ENCODE measurements at places on chromosomes 7 and 10. TPM values are rescaled to one million over a fixed set of nuclear protein-coding genes. Genes with fewer than 3 reads are reported as not detected.
A peak's percentile ranks its signal among the peaks of the same experiment; 100 is the strongest.

FRA10AC1 gene
- 30.0 TPM for polyA plus RNA-seq

GPR22 gene
- polyA plus RNA-seq = 0.22 TPM

C10orf67 gene
- polyA plus RNA-seq = 2.3 TPM

DEPP1 gene
- 10.6 TPM for polyA plus RNA-seq

FAM25C gene
- not detected for polyA plus RNA-seq

NPY gene
- 0.35 TPM for polyA plus RNA-seq

R3HCC1L gene
- 20.6 TPM for polyA plus RNA-seq

CLRN3 gene
- polyA plus RNA-seq = 17.3 TPM

DNA sequence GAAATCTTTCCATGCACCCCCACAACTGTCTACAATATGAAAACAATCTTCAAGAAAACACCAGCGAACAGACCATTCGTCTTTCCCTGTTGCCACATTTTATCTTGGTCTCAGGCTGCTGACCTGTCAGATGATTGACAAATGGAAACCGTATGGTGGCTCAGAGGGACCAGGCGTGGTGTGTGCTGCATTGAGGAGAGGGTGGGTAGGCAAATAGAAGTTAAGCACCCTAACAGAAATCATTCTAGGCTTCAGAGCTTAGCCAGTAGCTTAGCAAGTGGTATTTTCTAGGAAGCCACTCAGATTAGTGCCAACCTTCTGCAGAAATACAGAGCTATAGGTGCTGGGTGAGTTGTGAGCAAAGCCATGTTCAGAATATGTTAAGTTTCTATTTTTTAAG lies 114.9 kb downstream of the DPP6 start:
- no peak for DNase-seq

DNA sequence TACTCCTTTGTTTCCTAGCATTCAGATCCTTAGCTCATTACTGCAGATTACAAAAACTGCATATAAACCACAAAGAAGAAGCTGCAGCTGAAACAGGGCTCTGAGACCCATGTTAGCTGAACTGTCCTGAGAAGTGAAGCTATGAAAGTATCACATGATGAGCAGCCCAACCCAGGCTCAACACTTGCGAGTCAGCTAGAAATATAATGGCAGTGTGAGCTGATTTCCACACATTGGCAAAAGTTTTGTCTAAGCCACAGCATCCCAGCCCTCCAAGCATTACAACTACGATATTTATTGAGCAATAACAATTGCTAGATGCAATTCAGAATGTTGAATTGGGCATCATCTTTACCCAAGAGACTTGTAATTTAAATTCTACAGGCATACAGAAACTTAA lies 34.5 kb upstream of the SKAP2 start:
- DNase-seq = no peak

DNA sequence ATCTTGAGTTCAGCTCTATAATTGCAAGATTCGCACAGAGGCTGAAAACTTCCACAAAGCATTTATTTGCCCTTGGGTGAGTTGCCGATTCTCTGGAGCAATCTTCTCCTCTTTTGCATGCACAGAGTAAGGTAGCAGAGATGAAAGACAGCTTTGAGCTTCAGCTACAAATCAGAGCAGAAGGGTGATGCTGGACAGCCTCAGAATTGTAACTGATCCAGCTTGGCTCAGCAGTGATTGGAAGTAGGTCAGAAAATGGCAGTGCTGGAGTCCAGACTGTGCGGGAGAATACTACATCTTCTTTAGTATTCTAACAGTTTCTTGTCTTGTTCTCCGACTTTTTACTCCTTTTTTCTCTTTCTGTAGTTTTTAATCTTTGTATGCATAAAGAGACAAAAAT lies 55.4 kb upstream of the CDC14C start:
- no peak for DNase-seq

DNA sequence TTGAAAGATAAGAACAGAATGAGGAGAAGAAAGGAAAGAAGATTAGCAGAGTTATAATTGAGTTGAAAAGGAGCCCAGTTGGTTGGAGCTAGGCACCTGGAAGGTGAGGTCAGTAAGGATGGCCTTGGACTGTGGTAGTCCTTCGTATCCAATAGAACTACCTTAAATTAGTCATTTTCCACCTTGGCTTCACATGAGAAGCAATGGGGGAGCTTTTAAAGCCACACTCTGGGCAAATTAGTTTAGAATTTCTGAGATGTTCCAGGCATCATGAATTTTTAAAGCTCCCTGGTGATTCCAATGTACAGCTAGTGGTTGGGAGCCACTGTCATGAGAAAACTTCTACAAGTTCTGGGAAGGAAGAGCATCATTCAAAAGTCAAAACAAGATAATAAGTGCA lies 27.3 kb upstream of the CYP3A5 start:
- DNase-seq = no peak

- DNase-seq = no peak
Observed at GRCh38 chr7:91527460-91527859, 263.2 kb downstream of the FZD1 start.

- no peak for DNase-seq
Observed at GRCh38 chr10:11227103-11227502, 209.4 kb downstream of the CELF2 start.

GRCh38 chr10:30309403-30309802 lies 39.7 kb downstream of the MTPAP start:
- DNase-seq = no peak

GRCh38 chr7:131103997-131104396 lies 223.7 kb upstream of the MKLN1 start:
- DNase-seq = no peak

DNA sequence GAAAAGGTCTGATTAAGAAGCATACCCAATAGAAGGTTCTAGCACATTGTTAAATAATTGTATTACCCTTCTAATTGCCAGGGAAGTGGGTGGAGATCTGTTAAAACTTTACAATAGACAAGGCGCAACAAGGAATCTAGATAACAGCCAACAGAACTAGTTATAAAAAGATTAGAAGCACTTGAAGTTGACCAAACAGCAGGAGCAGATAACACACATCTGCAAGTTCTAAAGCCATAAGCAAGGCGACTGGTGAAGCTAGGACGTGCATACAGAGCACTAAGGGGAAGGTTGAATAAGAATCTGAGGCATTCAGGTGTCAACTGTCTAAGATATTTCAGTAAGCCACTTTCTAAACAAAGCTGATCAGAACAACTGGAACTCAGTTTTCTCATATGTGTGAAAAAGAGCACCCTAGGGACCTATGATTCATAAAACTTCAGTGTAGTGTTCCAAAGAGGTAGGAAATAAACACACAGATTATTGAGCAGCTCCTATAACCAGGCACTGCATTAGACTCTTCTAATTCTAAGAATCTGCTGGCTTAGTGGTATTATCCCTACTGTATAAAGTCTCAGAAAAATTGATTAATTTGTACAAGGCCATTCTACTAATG lies 111.2 kb downstream of the SAMD9 start:
- DNase-seq = no peak

DNA sequence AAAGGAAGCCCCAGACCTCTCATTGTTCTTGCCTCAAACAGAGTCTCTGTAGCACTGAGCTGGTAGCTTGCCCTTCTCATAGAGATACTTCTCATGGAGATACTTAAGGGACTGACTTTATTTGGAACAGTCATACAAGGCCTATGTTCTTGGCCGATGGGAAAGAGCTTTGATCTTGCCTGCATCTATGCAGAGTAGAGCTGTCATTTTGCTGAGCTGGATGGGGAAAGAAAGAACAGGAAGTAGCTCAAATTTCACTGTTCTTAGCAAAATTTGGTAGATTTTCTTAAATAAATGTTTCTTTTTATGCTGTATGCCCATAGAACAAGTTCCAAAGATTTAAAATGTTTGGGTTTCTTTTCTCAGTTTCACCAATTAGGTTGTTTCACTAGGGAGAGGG lies 119.3 kb upstream of the SEC61G start:
- no peak for DNase-seq

GRCh38 chr10:104081998-104082397 lies 3.7 kb downstream of the COL17A1 start:
- no peak for DNase-seq

DNA sequence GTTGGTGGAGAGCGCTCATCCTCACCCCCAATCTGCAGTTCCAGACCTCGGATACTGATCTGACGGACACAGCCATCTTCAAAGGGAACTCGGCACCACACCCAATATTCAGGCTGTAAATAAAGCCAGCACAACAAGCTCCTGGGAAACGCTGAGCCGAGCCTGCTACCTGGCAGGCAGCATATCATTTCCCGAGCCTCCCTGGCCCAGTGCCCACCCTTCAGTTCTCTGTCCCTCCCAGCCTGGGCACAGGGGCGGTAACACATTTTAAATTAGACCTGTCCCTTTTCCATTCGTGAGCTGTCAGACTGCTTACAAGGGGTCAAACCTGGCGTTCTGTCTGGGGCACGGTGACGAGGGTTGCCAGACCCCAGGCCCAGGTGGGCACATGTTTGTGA lies 250.5 kb downstream of the ARHGAP12 start:
- DNase-seq = no peak

GRCh38 chr7:15326044-15326644 lies 235.7 kb downstream of the AGMO start:
- no peak for DNase-seq

- no peak for DNase-seq
Observed at GRCh38 chr10:5497289-5497688, 2.1 kb downstream of the CALML5 start.

DNA sequence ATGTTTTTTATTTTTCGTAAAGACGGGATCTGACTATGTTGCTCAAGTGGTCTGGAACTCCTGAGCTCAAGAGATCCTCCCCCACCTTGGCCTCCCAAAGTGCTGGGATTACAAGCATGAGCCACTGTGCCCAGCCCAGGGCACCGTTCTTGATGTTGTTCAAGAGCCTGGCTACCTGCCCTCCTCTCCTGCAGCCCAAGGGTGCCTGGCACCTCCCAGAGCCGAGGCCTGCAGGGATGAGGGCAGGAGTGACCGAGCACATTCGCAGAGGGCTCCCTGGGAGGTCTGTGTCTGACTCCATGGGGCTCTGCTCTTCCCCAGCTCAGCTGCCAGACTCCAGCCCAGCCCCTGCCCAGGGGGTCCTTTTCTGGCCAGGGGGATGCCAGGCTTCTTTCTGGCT lies 15.4 kb downstream of the SH2B2 start:
- DNase-seq = no peak

GRCh38 chr10:80553436-80553835 lies 15.7 kb downstream of the SH2D4B start:
- DNase-seq = no peak

GRCh38 chr7:28500138-28500537 lies 87.8 kb downstream of the CREB5 start:
- DNase-seq = no peak

DNA sequence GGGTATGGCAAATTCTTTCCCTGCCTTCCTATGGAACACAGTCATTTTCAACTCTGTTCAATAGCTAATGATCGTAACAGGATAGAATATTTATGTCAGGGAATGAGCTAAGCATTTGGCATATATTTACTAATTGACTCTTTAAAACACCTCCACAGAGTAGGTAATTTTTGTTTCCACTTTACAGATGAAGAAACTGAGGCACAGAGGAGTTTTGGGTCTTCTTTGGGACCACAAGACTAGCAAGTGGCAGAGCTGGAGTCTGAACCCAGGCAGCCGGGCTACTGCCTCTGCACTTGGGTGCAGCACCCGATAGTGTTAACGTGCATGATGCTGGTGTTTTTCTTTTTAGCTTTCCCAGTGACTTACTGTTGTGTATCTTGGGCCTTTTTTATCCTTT lies 384.0 kb downstream of the SFMBT2 start:
- no peak for DNase-seq

- no peak for DNase-seq
Observed at GRCh38 chr7:29190349-29191045, 4.1 kb upstream of the CHN2 start.

DNA sequence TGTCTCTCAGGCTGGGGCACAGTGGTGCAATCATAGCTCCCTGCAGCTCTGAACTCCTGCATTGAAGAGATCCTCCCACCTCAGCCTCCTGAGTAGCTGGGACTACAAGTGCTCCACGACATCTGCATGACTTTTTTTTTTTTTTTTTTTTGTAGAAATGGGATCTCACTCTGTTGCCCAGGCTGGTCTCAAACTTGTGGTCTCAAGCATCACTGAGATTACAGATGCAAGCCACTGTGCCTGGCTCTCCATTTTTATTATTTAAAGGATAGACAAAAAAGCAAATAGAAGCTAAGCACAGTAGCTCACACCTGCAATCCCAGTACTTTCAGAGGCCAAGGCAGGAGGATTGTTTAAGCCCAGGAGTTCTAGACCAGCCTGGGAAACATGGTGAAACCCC lies 13.0 kb upstream of the KCTD7 start:
- DNase-seq = no peak

GRCh38 chr7:36148422-36149065 lies 4.5 kb upstream of the EEPD1 start:
- no peak for DNase-seq

GRCh38 chr10:100311298-100311697 lies 18.7 kb downstream of the PKD2L1 start:
- no peak for DNase-seq

DNA sequence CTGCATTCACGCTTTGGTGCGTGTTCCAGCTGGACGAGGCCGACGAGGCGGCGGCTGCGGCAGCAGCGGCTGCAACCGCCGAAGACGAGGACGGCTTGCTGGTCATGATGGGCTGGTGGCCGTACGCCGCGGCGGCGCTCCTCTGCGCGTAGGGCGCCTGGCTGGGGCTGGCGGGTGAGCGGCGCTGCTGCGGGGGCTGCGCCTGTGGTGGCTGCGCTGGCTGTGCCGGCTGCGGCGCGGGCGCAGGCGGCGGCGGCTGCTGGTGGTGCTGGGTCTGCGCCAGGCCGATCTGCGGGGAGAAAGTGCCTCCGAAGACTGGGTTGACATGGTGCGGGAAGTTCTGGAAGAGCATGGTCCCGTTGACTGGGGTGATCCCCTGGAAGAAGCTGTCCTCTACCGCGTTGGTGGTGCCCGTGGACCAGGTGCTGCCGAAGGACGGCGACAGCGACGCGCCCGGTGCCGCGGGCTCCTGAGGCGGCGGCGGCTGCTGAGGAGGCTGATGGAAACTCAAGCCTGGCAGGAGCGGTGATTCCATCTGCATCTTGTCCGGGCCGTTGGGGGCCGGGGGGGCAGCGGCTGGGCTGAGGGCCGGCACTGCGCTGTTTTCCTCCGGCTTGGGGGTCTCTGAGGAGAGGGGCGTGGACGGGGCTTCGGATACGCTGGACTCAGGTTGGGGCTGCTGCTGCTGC lies 51.1 kb downstream of the CPEB3 start:
- DNase-seq = peak; percentile 36

DNA sequence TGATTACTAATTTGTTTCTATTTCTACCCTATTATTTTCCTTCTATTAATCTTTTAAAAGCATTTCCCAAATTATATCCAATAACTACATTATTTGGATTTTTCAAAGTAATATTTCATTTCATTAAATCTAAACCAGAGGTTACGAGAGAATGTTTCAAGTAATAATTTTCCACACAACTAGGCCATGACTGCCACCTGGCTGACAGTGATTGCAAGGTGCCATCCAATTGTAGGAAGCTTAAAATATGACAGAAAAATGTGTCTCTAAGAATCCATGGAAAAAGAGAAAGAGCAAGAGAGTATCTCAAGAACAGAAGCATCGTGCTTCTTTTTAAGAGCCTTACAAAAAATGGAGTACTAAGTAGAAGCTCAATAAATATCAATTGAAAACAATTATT lies 48.7 kb downstream of the TPK1 start:
- no peak for DNase-seq

GRCh38 chr7:92848851-92849250 lies 12.5 kb upstream of the CDK6 start:
- DNase-seq = no peak

Measured in renal cortex interstitium (tissue), 15 donors.